ENCODE measurements at places on chromosomes 1 and 21.

GRCh38 chr1:12010746-12011570 is 8.3 kb upstream of the MIIP start:
- DNase-seq: no peak

DNA sequence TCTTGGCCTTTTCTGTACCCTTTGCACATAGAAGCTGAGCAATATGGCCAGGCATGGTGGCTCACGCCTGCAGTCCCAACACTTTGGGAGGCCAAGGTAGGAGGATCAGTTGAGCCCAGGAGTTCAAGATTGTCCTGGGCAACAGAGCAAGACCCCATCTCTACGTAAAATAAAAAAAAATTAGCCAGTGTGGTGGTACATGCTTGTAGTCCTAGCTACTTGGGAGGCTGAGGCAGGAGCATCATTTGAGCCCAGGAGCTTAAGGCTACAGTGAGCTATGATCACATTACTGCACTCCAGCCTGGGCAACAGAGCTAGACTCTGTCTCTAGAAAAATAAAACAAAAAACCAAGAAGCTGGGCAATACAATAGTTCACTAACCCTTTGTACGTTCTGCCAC is 6.3 kb downstream of the ACTA1 start:
- no peak for DNase-seq

GRCh38 chr1:239566074-239566473 is 179.7 kb downstream of the CHRM3 start:
- no peak for DNase-seq

DNA sequence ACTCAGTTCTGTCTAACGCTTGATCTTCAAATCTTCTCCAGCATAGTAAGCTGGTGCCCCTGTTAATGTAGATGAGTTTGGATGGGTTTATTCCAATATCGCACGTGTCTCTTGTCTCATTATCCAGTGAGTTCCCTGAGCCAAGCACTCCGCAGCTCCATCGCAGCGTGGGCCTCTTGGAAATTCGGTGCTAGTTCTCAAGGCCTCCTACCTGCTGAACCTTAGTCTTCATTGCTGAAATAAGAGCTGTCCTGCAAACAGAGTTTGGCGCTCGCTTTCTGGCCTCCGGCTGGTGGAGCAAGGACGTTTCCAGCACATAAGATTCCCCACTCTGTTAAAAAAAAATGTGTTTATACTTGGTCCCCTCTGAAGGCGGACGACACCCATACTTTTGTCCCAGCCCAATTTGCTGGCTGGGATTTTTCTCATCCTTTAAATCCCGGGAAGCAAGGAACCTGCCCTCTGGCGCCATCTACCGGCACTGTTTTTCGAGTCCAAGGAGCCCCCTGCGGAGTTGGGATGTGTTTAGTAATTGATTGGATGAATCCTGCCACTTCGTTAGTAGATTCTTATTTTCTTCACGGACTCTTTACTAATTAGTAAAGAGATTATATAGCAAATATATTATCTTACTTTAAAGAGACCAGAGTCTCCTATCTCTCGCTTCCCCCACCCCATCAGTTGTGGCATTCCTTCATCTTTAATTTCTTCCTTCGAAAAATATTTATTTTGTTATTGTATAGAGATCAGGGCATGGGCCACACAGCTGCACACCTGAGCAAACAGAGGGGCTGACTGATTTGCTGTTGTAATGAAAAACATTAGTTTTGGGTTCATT is 14.7 kb downstream of the JUN start:
- no peak for DNase-seq

- DNase-seq: no peak
These were observed 3.1 kb downstream of the ACTA1 start for GRCh38 chr1:229430761-229431283.

DNA sequence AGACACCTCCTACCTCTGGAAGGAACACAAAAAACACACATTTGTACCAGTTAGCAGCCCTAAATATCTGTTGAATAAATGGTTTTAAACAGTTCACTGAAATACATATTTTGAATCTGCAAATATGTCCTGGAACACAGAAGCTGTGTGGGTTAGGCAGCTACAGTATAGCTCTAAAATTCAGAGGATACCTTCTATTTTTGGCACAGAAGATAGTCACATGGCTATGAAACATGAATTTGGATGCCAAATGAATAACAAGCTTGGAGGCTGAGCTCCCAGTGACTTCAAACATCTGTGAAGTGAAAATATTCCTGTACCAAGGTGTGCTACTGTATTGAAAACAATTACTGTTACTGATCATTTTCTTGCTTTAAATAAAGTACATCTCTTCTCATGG is 391.5 kb upstream of the ADGRL2 start:
- DNase-seq: no peak

DNA sequence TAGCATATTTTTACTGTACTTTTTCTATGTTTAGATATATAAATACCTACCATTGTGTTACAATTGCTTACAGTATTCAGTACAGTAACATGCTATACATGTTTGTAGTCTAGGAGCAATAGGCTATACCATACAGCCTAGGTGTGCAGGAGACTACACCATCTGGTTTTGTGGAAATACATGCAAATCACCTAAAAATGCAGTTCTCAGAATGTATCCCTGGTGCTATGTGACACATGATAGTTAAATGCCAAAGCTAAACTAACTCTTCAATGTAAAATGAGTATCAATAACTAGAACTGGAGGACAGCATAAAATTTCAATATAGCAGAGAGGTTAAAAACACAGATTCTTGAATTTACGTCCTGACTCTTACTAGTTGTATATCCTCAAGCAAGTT is 14.8 kb downstream of the NUCKS1 start:
- DNase-seq: no peak

DNA sequence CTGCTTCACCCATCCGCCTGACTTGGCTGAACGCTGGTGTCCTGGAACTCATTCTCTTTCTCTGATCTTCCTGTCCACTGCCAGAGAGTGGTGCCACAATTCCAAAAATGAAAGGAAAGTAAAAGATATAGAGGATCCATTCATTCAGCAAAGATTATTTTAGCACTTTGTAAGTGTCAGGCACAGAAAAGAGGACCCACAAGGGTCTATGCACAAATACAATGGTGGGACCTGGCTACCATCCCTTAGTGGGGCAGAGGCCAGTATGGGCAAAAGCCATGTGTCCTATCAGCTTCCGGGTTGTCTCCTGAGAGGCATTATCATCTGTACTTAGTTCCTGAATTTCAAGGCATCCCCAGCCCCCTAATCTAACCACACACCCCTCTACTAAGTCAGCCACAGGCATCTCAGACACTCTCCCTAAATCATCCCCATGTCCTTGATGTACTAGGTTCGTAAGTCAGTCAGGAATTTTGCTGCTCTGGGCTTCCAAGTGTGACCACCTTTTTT is 19.0 kb downstream of the SSR2 start:
- DNase-seq: no peak

DNA sequence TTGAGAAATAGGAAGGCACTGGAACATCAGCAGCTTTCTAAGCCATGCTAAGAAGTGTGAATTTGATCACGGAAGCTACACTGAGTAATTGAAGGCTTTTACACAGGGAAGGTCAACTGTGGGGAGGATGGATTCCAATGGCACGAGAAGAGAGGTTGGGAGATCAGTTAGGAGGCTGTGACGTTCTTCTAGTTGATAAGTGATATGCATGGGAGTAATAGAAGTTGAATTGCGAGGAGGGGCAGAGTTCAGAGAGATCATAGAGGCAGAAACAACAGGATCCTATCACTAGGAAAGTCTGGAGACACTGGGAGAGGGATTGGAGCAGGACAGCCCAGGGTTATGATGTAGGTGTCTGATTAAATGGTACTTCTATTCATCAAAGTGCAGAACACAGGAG is 16.2 kb downstream of the LMOD1 start:
- no peak for DNase-seq

DNA sequence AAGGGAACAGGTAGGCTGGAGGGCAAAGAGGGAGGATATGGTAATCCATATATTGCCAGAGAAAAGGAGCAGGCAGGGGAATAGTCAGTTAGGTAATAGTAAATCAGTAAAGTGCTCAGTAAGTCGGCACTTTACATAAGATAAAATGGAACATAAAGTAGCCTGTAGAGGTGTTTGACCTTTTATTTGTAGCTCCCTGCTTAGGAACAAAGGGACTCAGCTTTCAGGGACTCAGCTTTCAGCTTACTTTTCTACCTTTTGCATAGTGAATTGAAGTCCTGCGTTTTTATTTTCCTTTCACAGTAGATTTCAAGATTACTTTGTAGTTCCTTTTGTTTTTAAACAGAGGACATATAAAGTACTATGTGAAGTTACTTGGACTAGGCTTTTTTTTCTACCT is 87.3 kb downstream of the ITSN1 start:
- no peak for DNase-seq

DNA sequence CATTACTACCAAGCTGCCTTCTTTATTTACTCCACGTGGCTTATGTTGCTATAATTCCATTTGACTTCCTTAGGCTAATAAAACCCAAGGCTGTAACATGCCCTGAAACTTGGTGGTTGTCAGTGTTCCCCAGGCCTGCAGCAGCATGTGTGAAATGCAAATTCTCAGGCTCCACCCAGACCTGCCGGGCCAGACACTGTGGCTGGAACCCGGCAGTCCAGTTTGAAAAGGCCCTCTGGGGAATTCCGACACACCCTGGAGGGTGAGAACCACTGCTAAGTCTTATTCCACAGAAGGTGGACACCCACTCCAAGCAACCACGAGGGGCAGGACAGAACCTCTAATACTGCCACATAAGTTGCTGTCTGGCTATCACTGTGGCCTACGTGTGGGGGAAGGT is 41.4 kb downstream of the URB1 start:
- DNase-seq: no peak

DNA sequence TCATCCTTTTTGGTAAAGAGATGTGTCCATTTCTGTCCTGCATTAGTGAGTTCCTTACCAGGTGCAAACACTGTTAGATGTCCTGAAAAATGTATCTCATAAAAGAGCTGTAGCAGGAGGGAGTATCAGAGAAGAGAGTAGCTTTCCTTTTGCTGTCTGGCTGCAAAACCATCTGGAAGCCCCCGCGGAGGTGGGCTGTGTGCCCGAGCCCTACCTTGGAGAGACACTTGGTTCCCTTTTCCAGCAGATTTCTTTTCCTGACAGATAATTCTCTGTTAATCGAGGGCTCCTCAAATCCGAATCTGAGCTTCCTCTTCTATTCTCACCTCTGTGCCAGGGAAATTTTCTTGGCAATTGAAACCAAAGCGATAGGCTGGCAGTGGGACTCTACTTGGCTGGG is 53.0 kb downstream of the KIF26B start:
- DNase-seq: no peak

DNA sequence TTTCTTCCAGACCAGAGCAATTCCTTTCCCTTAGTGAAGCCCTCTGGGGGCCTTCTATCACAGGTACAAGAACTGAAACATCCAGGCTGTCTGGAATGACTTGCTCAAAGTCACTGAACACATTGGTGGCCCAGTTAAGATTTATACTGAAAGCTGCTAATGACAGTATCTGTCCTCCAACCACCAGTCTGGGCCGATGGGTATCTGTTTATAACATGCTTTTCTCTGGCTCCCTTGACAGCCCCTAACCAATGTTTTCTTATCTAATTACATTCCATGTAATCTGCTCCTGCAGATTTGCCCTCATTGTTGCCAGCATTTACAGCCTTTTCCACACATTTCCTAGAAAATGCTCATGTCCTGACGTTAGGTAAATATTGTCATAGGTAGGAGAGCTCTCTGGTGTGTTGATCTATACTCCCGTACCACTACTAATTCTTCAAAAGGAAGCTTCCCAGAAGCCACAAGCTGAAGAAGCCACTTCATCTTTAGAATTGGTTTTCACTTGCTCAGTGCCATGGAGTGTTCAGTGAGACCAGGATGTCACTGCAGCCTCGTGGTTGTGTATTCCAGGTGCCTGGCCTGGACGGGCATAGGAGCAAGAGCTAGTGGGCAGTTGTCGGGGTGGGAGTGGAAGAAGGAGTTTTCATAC is 163.9 kb downstream of the TSEN15 start:
- DNase-seq: no peak

DNA sequence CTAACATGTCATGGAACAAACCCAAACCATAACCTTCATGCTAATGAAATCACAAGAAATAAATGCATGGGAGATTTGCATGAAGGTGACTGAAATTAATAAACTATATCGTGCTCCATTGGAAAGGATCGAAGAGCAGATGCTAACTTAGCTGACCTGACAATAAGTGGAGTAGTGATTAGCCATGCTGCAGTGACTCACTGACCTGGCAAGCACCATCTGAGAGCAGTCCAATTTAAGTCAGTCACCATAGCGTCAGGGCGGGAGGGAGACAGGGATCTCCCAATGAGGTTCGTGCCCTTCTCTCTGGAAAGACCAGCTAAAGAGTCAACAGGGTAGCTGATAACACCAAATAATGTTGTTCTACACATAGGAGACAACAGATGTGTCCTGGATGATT is 21.5 kb downstream of the OLIG2 start:
- DNase-seq: no peak

- DNase-seq: no peak
These were observed 7.8 kb upstream of the ZFP69 start for GRCh38 chr1:40469327-40469726.

Data from NAMALWA (cell line).